ENCODE measurements at places on chromosomes 5 and 9.
A peak's percentile ranks its signal among the peaks of the same experiment; 100 is the strongest.

DNA sequence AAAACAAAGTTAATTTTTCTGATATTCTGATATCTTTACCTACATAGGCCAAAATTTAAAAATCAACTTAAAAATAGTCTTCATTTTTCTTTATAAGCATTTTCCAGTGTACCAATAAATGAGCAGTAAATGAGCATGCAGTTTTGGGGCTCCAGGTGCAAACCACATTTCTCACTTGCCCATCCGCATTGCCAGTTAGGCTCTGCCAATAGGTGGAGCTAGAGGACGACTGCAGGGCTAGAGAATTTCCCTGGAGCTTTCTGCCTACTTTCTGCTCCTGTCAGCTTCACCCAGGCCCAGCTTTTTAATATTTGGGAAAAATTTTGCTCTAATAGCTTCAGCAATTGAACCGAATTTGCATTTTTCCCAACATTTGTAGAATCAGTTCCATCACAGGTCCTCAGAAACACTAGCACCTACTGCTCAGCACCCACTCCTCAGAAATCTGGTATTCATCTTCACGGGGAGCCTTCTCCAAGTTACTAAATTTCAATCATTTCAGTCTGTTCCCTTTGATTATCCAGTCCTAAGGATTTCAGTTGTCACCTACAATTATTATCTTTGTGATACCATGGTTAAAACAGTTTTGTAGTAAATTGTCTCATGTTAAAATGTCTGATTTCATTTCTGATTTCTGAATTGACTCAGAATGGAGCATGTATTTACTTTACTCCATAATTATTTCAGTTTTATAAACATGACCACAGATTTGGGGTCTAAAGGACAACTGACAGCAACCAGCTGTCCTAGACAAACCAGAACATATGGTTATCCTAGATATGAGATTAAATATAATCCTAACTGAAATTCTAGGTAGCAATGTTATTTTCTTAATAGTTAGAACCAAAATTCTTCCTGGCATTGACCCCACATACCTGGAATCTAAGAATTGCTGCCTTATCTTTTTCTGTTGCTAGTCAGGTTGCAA, 104.6 kb upstream of the FAM174A start:
- H3K36me3 ChIP-seq: no peaks in the 10 kb centered on the region
- H3K4me1 ChIP-seq: no peaks in the 10 kb centered on the region
- no peak overlapping the region for H3K4me3 ChIP-seq
- no peak overlapping the region for H3K27ac ChIP-seq
- no peaks in the 10 kb centered on the region for H3K27me3 ChIP-seq

- H3K27ac ChIP-seq: peak overlapping the region; percentile 86
- no peaks in the 10 kb centered on the region for H3K27me3 ChIP-seq
- no peak for DNase-seq
These were observed 28.1 kb downstream of the PIK3R1 start for GRCh38 chr5:68243681-68244080.

DNA sequence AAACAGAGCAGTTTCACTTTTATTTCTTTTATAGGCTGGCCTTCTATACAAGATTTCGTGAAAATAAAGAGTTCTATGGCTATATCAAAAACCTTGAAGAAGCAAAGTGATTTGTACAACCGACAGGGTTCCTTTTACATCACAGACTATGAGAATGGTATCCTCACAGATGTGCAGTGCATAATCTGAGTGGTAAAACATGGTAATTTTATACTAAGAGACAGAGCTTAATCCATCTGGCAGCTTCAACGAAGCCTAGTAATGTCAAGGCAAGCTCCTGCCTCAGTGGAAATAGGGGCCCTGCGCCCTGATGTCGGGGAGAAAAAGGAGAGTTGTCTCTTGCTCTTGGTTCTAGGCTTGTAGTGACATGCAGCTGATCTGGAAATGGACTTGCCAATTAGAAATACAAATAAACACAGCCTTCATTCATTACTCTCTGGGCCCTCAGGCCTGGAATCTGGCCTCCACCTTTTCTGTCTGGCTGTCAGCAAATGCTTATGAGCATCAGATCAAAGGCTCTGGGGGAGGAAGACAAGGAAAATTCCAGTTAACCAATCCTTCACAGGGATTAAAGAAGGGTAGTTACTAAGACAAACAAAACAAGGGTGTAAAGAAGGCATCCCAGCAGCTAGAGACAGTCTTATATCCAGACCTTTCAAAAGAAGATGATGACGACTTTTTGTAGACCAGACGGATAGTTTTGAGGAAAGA, 33.6 kb upstream of the TRIM32 start:
- peaks cover 2% of the 10 kb centered on the region for H3K36me3 ChIP-seq
- no peaks in the 10 kb centered on the region for H3K27me3 ChIP-seq
- H3K4me1 ChIP-seq: no peaks in the 10 kb centered on the region
- H3K4me3 ChIP-seq: no peak overlapping the region
- no peak for DNase-seq

DNA sequence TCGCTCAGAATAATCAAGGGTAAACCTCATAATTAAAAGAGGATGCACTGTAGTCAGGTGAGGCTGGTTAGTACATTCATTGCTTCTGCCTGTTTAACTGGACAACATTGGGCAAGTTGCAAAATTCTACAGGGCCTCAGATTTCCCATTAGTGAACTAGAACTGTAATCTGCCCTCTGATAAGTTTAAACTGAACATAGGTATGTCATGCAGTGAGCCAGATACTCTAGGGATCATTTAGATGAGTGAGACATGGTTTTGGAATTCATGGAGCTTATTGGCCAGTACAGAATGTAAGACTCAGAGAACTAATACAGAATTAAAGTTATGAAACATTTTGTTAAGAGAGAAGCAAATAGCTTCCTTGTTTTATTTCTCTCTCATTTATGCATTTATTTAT, 35.9 kb downstream of the RNF44 start:
- H3K4me3 ChIP-seq: no peak overlapping the region
- no peaks in the 10 kb centered on the region for H3K4me1 ChIP-seq
- peaks cover 60% of the 10 kb centered on the region for H3K36me3 ChIP-seq
- H3K27me3 ChIP-seq: no peaks in the 10 kb centered on the region
- no peak for DNase-seq

GRCh38 chr9:14263707-14264483, 50.0 kb downstream of the NFIB start:
- DNase-seq: no peak
- H3K27me3 ChIP-seq: peaks cover 7% of the 10 kb centered on the region
- no peak overlapping the region for H3K27ac ChIP-seq
- H3K36me3 ChIP-seq: no peaks in the 10 kb centered on the region

DNA sequence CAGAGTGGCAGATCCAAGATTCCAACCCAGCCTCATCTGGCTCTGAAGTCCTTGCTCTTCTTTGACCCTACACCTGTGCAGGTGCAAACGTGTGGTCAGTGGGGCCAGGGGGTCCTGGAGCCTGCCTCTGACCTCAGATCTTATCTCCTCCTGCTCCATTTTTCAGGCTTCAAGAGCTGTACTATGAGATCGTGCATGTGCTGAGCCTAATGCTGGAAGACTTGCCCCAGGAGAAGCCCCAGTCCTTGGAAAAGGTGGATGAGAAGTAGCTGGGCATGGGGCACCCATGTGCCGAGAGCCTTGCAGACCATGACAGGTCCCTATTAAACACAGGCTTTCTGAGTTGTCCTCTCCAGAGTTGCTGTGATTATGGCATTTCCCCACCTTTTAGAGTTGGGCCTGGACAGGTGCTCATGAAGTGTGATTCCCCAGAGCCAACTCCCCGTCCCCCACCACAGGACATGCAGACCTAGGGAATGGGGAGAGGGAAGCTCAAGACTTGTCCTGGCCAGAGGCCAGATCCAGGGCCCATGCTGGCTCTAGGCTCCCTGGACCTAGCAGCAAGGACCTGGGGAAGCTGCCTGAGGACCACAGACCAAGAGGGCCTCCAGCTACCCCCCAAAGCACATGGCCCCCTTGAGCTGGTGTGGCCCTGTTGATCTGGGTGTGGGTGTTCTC, 22.5 kb downstream of the PITX1 start:
- no peak overlapping the region for H3K27ac ChIP-seq
- H3K4me1 ChIP-seq: peaks cover 5% of the 10 kb centered on the region
- no peak overlapping the region for H3K4me3 ChIP-seq
- DNase-seq: no peak

- no peak for DNase-seq
- H3K4me3 ChIP-seq: no peak overlapping the region
- no peak overlapping the region for H3K27ac ChIP-seq
- no peaks in the 10 kb centered on the region for H3K4me1 ChIP-seq
- no peaks in the 10 kb centered on the region for H3K36me3 ChIP-seq
These were observed 95.8 kb downstream of the FOXD1 start for GRCh38 chr5:73352649-73353230.

GRCh38 chr5:159410480-159410879, 80.2 kb upstream of the IL12B start:
- peaks cover 48% of the 10 kb centered on the region for H3K4me1 ChIP-seq
- no peak overlapping the region for H3K27ac ChIP-seq
- peaks cover under 1% of the 10 kb centered on the region for H3K27me3 ChIP-seq
- no peak for DNase-seq
- no peak overlapping the region for H3K4me3 ChIP-seq

- peaks cover 35% of the 10 kb centered on the region for H3K36me3 ChIP-seq
- no peaks in the 10 kb centered on the region for H3K27me3 ChIP-seq
- peak; percentile 22 for DNase-seq
- peak overlapping the region; percentile 97 for H3K27ac ChIP-seq
- peak overlapping the region; percentile 95 for H3K4me3 ChIP-seq
These were observed 743 bp downstream of the NR3C1 start for GRCh38 chr5:143402553-143403333.

DNA sequence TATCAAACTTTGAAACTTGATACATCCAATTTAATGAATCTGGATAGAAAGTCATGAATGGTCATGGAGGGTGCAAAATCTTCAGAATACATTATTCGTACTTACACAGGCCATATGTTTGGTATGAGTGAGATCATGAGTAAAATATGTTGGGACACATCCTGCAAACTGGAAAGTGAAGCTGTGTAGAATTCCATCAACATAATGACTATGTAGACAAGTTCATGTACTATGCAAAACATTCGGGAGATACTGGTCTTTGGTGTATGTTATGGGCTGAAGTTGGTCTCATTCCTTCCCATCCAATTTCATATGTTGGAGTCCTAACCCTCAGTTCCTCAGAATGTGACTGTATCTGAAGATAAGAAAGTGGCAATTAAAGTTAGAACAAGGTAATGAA, 18.1 kb upstream of the CTNND2 start:
- H3K27me3 ChIP-seq: no peaks in the 10 kb centered on the region
- no peaks in the 10 kb centered on the region for H3K4me1 ChIP-seq
- no peak overlapping the region for H3K4me3 ChIP-seq
- no peak for DNase-seq
- no peaks in the 10 kb centered on the region for H3K36me3 ChIP-seq
- H3K27ac ChIP-seq: no peak overlapping the region

Measured in central memory CD8-positive, alpha-beta T cell (primary cell).